ENCODE measurements at places on chromosomes 6 and 20.
A peak's percentile ranks its signal among the peaks of the same experiment; 100 is the strongest.

DNA sequence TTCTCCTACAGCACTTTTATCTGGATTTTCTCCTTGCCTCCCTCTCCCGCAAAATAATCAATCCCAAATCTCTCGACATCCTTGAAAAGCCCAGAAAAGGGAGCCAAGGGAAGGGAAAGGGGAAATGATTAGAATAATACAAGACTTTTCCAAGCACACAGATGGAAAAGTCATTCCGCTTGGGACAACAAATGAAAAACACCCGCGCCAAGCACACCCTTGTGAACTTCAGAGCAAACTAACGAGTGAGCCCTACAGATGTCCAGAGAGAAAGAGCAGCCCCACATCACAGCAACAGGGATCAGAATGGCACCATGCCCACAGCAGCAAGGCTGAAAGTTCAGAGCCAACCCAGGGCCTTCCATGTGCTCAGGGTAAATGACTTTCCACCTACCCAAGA, 49.6 kb downstream of the NINL start:
- ATAC-seq = no peak

DNA sequence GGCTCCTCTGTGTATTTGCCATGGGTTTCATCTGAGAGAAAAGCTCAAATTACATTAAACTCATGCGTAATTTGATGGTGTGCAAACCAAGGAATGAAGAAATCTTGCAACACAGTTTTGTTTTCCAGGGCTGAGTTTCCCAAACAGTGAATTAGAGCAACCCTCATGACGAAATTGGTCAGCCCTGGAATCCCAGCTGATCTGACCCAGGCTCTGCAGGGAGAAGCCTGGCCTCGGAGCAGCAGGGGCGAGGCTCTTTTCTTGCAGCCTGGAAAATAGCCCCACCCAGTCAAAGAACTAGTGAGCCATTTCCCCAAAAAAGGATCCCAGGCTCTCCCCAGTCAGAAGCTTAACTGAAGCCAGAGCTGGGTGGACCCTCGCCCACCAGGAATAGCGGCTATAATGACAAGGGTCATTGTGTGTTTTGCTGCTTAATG, 107.3 kb upstream of the SNX9 start:
- ATAC-seq = peak; percentile 92

GRCh38 chr6:20952699-20953474, 418.6 kb downstream of the CDKAL1 start:
- no peak for ATAC-seq

- ATAC-seq = no peak
Measured at GRCh38 chr6:20128018-20128417, 84.3 kb downstream of the MBOAT1 start.

DNA sequence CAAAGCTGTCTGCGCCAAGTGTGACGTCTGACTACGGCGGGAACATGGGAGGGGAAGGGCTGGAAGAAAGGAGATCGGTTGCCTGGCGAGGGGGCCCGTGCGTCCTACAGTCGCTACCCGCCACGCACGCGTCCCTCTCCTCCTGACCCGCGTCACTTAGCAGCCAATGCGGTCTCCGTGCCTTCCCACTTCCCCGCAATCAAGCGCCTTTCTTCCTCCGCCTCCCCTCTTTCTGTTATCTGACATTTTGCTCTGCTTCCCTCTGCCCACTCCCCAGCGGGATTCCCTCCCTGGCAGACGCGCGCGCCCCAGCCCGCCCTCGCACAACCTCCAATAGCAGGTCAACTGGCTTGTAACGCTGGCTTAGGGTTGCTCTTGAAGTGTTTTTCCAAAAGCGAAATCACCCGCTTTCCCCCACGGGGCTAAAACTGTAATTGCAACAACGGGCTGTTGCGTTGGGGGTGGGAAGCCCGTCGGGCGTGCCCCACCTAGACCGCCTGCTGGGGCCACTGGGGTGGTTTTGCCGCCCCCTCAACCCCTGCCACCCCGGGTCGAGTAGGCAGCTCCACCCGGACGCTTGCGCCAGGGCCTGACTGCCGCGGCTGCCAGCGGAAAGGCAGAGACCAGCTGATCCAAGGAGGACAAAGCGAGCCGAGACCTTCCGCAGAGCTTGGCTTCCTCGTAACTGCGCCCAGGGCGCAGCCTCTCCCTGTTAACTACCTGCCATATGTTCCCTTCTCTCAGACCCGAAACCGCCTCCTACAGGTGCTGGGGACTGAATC, 6.2 kb upstream of the SOX4 start:
- peak; percentile 27 for ATAC-seq

- no peak for ATAC-seq
Measured at GRCh38 chr6:143155681-143156080, 95.0 kb downstream of the AIG1 start.

Data from gastroesophageal sphincter (tissue), 4 donors.